ENCODE measurements at places on chromosomes 2 and 18. TPM values are rescaled to one million over a fixed set of nuclear protein-coding genes. Genes with fewer than 3 reads are reported as not detected.

Gene ITGB6
- 16.8 TPM for polyA plus RNA-seq

GRCh38 chr2:206764673-206765241 lies 371 bp downstream of the MDH1B start:
- no peak for DNase-seq

Gene LOXHD1
- 1.2 TPM for polyA plus RNA-seq

GRCh38 chr2:15531095-15531854 lies 29.9 kb downstream of the NBAS start:
- DNase-seq: no peak

DNA sequence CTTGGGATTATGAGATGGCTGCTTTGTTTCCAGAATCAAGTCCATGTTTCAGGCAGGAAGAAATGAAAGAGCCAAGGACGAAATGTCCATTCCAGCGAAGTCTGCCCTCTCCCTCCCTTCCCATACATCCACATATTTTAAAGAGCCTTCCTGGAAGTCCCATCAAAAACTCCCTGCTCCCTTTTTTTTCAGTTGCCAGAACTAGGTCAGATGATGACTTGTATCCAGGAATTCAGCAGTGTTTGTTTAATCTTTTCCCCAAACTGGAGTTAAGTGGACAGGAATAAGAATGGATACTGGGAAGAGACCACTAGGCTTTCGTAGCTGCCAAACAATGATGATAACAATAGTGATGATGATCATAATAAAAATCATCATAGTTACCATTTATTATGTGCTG lies 198.7 kb downstream of the MEIS1 start:
- DNase-seq: no peak

DNA sequence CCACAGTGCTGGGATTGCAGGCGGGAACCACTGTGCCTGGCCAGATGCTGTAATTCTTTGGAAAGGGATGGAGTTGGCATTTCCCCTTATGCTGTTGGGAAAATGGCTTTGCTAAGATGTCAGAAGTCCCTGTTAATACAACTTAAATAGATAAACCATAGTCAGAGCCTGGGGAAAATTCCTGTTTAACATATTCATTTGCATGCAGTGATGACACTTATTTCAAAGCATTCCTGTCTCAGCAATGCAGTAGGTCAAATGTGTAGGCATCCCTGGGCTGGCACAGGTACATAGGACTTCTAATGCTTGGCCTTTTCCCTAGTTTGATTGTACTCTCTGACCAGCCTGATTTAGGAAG lies 38.6 kb downstream of the RAMP1 start:
- DNase-seq: no peak

DNA sequence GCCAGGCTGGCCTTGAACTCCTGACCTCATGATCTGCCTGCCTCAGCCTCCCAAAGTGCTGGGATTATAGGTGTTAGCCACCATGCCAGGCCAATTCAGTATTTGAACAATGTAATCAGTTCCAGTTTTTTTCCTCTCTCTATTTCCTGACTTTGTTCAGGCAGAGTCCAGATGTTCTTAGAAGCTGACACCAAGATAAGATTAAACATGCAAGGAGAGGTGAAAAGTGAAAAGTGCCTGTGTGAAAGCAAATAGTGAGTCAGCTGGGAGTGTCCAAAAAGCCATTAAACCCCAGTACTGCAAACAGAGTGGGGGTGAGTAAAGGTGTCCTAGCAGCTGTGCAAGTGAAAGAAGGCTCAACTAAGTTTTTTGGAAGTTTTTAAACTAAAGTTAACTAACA lies 231.5 kb downstream of the PTH2R start:
- no peak for DNase-seq

Gene SERPINB13
- not detected for polyA plus RNA-seq

Gene NTSR2
- polyA plus RNA-seq: not detected

DNA sequence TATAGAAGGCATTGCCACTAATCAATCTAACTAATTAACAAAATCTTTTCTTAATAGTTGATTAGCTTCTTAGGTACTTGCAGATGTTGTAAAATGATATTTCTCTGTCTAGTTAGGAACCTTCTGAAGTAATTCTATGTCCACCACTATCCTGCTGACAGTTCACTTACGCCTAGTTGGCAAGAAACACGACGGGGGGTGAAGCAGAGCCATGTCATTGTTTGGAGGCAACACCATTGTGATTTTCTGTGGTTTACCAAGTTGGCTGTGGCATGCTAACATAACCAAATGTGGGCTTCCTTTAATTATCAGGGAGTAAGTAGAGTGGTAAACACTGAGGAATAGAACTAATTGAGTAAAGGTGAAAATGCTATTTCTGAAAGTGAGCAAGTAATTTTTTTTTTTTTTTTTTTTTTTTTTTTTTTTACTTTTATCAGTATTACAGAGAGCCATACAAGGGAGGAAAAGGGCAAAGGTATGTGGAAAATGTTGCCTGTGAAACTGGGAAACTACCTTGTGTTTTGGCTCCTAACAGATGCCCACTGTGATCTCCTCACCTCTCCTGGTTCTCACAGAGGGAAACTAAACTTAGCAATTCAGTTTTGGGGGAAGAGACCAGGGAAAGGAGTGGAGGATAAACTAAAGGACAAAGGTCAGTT lies 126.8 kb downstream of the MEIS1 start:
- DNase-seq: no peak

DNA sequence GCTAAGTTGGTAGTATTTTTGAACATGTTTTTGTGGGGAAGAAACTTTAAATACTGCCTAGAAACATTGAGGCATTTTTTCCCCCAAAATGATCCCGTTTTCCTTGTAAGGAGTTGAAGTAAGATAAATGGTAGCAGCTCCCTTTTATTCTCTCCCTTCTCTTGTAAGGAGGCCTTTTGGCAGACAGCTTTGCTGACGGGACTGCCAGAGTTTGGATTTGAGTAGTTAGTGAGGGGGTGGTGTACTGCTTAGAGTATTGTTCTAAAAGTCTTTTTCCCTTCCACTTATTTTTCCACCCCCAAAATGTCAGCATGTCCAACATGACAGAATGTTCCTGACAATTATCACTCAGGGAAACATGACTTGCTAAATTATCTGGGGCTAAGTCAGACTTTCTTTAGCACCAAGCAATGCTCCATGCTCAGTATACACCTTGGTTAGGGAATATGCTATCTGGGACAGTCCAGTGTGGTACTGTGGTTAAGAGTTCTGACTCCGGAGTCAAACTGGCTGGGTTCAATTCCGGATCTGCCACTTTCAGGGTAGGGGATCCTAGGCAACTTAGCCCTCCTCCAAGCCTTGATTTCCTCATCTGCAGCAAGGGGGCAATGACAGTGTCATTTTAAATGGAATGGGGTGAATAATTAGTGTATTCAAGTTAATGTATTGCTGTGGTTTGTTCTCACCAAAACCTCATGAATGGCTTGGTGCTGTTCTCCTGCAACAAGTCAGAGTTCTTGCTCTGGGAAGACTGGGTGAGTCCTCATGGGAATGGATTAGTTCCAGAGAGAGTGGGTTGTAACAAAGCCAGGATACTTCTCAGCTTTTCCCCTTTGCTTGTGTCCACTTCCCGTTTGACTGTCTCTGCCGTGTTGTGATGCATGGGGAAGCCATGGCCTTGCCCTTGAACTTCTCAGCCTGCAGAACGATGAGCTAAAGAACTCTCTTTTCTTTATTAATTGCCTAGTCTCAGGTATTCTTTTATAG lies 116.2 kb downstream of the TANC1 start:
- DNase-seq: no peak

GRCh38 chr2:207008105-207008990 lies 69.0 kb downstream of the CPO start:
- DNase-seq: no peak

Gene SALL3
- 11.3 TPM for polyA plus RNA-seq

GRCh38 chr2:170530284-170530745 lies 184.8 kb upstream of the SP5 start:
- peak; percentile 28 for DNase-seq

Measured in right renal pelvis (tissue), 4 donors.